Upper lobe of left lung (tissue), 6 donors: ENCODE measurements at places on chromosomes 1 and 21. TPM values are rescaled to one million over a fixed set of nuclear protein-coding genes. Genes with fewer than 3 reads are reported as not detected.

IFI44L gene
- 8.0 TPM for total RNA-seq

MSH4 gene
- not detected for total RNA-seq

AQP10 gene
- 0.49 TPM for total RNA-seq

DNAH14 gene
- 10.5 TPM for total RNA-seq

HSD3B2 gene
- not detected for total RNA-seq

SELE gene
- total RNA-seq, result not detected

GSTM1 gene
- total RNA-seq, result not detected

ACBD3 gene
- total RNA-seq, result 71.4 TPM

ALG14 gene
- 1.0 TPM for total RNA-seq

KCNC4 gene
- 11.9 TPM for total RNA-seq

ZBTB7B gene
- 88.2 TPM for total RNA-seq

CA6 gene
- total RNA-seq, result not detected

LCE2B gene
- not detected for total RNA-seq

TGFB2 gene
- 10.8 TPM for total RNA-seq

LY9 gene
- total RNA-seq, result 1.4 TPM

DCDC2B gene
- 3.8 TPM for total RNA-seq

ANKRD35 gene
- 1.3 TPM for total RNA-seq

RGS16 gene
- 27.2 TPM for total RNA-seq

MED8 gene
- 38.8 TPM for total RNA-seq

FCRL5 gene
- total RNA-seq, result 1.7 TPM

TLR5 gene
- total RNA-seq, result 22.1 TPM

COL6A2 gene
- total RNA-seq, result 397 TPM

NPR1 gene
- total RNA-seq, result 32.5 TPM

SERPINC1 gene
- not detected for total RNA-seq

PTPRU gene
- total RNA-seq, result 72.5 TPM

FCRL6 gene
- total RNA-seq, result 3.5 TPM

KCNE1 gene
- 51.8 TPM for total RNA-seq

VSIG8 gene
- total RNA-seq, result not detected

RXFP4 gene
- not detected for total RNA-seq

C1orf21 gene
- total RNA-seq, result 110 TPM

RUNX1 gene
- total RNA-seq, result 252 TPM

GBP2 gene
- 124 TPM for total RNA-seq

BRINP2 gene
- total RNA-seq, result not detected

CD1B gene
- not detected for total RNA-seq

LIPI gene
- not detected for total RNA-seq

IL19 gene
- not detected for total RNA-seq

PDC gene
- total RNA-seq, result not detected

RAB42 gene
- total RNA-seq, result 5.8 TPM

DFFB gene
- total RNA-seq, result 8.4 TPM

RGS2 gene
- total RNA-seq, result 65.5 TPM

PTPN22 gene
- 6.7 TPM for total RNA-seq
